ENCODE measurements at places on chromosomes 5 and 9.

GRCh38 chr9:16407617-16408016 is 462.9 kb downstream of the BNC2 start:
- DNase-seq, result no peak

DNA sequence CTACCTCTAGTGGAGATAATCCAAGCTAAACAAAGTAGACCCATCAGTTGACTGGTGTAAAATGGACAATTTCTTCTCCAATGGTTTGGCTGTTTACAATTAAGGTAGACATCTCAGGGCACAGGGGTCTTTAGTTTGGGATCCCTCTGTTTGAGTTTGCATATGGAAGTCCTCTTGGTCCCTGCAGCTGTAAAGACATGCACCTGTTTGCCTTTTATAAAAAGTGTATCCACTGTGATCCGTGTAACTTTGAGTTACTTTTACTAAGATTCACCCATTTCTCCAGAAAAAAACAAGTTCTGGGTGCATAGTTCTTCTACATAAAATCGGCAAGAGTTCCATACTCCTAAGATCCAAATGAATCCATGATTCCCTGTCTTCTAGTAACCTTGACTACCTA is 374.7 kb upstream of the ADAMTS16 start:
- no peak for DNase-seq

GRCh38 chr5:11252523-11252922 is 491.5 kb upstream of the DAP start:
- no peak for DNase-seq

DNA sequence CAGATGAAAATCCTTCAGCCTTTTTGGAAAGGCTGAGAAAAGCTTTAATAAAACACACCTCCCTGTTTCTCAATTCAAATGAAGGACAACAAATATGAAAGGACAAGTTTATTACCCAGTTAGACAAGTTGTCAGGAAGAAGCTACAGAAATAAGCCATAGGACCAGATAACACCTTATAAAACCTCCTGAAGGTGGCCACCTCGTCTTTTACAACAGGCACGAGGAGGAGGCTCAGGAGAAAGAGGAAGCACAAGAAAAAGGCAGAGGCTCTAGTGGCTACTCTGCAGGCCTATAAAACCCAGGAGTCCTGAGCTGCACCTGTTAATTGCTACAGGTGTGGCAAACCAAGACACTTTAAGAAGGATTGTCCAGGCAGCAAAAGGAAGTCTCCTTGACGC is 352.1 kb upstream of the CDH18 start:
- no peak for DNase-seq

- no peak for DNase-seq
Observed at GRCh38 chr5:123882965-123883345, 371.0 kb downstream of the CSNK1G3 start.

GRCh38 chr5:160438316-160439204 is 16.9 kb downstream of the PTTG1 start:
- peak; percentile 29 for DNase-seq

DNA sequence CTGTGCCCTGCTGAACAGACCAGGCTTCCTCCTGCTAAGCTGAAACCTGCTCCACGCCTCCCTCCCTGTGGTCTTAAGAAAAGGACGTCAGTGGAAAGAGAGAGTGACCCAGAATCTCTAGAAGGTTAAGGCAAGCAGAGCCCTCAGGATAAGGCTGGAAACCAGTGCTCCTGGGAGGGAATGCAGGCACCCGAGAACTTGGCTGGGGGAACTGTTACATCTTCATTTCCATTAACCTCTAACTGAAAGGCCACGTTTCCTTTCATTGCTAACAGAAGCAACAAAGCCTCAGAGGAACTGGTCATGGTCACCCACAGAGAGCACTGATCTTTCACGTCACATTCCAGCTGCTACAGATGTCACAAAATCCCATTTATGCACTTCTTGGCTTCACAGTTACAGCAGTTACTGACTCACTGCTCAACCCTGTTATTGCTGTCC is 26.1 kb upstream of the AKNA start:
- DNase-seq, result no peak

GRCh38 chr9:94772144-94772543 is 45.6 kb downstream of the AOPEP start:
- DNase-seq, result no peak

- peak; percentile 70 for DNase-seq
Observed at GRCh38 chr5:72065751-72066255, 41.5 kb upstream of the MAP1B start.

- DNase-seq, result no peak
Observed at GRCh38 chr9:103997856-103998370, 96.2 kb upstream of the SMC2 start.

DNA sequence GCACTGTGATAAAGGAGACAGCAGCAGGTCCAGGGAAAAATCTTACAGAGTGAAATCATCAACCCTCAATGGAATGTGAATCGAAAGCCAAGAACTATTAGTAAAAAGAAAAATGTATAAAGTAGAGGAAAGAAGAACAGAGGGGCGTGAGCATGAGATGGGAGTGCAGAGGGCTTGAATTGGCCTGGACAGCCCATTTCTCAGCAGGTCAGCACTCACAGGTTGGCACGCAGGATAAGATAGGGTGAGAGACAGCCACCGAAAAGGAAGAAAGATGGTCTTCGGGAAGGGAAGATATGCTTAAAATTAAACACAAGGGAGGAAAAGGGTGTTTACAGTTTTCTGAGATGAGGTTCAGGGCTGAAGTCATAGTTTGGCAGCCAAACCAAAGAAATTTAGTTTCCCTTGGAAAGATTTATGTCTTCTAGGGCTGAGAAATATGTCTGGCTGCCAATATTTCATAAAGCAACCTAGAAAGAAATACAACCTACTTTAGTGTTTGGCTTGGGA is 524.7 kb downstream of the SPATA31D1 start:
- DNase-seq, result no peak

- no peak for DNase-seq
Observed at GRCh38 chr5:103358305-103358995, 99.9 kb downstream of the MACIR start.

DNA sequence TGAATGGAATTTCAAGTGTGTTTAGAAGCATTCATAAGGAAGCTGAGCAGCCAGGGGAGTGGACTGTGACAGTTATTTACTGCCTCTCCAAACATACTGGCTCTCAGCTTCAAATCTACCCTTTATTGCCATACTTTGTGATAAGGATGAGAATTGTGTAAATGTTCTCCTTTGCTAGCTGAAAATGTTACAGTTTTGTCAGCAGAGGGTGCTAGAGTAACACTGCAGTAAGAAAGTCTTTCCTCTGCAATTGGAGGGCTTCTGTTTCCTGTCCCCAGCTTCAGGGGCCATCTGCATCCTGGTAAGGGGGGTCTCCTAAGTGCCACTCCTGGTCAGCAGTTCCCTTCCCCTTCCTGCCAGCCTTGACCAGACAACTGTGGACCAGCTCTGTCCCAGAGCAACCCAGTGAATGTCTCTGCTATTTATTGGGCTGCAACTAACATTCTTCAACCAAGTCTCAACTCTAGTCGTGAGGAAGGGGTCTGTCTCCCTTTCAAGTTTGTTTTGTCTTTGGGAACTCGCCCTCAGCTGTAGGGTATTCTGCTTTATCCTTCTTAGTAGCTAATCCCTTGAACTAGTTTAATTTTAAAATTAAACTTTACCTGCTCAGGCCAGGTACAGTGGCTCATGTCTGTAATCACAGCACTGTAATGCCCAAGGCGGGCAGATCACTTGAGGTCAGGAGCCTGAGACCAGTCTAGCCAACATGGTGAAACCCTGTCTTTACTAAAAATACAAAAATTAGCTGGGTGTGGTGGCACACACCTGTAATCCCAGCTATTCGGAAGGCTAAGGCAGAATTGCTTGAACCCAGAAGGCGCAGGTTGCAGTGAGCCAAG is 45.3 kb downstream of the RAPGEF6 start:
- DNase-seq, result peak; percentile 2

GRCh38 chr5:74685979-74686631 is 1.1 kb downstream of the HEXB start:
- no peak for DNase-seq

DNA sequence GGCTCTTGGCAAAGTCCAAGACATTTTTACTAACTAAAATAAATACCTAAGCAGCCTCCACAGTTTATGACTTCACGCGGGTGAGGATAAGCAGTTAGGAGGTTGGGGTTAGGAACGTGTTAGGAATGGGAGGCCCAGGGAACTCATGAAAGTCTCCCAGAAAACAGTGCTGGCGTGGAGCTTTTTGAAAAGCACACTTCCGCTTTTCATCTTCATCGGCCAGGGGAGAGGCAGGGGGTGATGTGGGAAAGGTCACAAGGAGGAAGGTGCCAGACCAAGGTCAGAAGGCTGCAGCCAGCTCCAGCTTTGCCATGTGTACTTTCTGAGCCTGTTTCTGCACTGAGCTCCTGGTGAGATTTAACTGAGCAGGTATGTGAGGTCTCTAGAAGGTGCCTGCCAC is 149.0 kb downstream of the PHF2 start:
- DNase-seq, result no peak

DNA sequence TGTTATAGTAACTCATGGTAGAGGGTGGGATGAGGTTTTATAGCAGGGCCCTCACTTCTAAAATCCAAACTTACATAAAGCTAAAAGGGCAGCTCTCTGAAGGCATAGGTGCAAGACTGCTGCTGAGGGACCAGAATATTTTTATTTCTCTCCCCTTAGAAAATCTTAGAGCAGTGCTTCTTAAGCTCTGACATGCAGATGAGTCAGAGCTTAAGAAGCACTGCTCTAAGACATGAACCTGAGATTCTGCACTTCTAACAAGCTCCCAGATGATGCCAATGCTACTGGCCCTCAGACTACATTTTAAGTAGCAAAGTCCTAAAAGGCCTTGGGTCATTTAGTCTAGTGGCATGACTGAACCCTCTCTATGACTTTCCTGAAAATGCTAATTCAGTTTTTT is 97.6 kb upstream of the SPRY4 start:
- DNase-seq, result no peak

GRCh38 chr5:126384985-126385384 is 38.2 kb upstream of the GRAMD2B start:
- DNase-seq, result no peak

DNA sequence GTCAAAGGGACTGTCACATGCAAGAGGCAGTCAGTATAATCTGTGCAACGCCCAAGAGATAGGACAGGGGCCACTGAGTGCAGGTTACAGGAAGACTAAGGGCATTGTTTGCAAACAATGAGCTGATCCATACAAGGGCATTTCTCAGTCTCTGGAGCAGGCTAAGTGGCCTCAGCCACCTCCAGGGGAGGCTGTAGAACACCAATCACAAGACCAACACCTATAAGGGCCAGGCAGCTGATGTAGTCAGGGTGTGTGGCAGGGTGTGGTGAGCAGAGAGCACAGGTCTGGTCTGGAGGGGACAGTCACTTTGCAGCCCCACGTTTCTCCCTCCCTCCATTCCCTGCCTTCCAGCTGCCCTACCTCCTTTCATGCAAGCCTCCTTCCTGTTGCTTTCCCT is 83.2 kb upstream of the ADRA1B start:
- DNase-seq, result no peak

DNA sequence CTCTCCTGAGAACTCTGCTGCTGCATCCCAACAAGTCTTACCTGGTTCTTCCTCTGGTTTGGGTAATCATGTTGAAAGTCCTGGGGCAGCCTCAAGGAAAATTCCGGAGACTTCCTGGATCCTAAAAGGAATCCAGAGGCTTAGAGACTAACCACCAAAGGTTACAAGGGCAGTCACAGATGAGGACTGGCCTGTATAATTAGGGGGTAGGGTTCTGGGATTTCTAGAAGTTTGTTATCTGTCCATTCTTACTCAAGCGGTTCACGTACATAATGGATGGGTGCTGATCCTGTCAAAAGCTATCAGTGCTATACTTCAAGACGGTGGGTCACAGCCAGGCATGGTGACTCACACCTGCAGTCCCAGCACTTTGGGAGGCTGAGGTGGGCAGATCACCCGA is 51.4 kb upstream of the EPB41L4B start:
- no peak for DNase-seq

GRCh38 chr9:118595719-118596305 is 773.4 kb downstream of the BRINP1 start:
- peak; percentile 19 for DNase-seq

DNA sequence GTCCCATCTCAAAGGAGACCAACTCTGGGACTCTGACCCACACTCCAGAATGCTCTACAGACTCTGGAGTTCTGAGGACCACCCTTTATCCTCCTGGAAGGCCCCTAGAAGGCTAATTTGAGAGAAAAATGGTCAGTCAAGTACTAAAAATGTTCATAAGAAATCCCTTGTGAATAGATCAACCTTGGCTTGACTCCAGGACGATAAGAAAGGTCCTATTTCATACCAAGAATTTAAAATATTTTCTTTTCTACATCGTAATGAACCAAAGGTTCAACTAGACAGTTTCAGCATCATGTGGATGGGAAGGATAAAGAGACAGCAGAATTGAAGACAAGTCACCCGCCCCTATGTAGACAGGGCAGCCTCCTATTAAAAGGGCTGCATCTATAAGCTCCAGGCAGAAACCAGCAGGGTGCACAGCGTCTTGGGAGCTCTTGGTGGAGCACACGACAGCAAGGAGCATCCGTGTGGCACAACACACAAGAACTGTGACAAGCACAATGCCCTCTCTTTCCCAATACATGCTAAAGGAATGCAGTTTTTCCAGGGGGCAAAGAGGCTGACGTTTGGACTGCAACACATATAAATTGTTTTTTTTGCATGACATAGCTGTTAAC is 38.3 kb downstream of the RASEF start:
- DNase-seq, result no peak

GRCh38 chr5:171271798-171272197 is 37.2 kb upstream of the TLX3 start:
- DNase-seq, result no peak

- no peak for DNase-seq
Observed at GRCh38 chr5:172695232-172696054, 54.4 kb downstream of the NEURL1B start.

GRCh38 chr5:36355516-36355915 is 53.8 kb upstream of the RANBP3L start:
- no peak for DNase-seq

Data from NCI-H1092 (cell line).